ENCODE measurements at places on chromosomes 4 and X. TPM values are rescaled to one million over a fixed set of nuclear protein-coding genes. Genes with fewer than 3 reads are reported as not detected.

GRCh38 chrX:30906726-30907125 is 17.7 kb upstream of the TAB3 start:
- peak; percentile 61 for DNase-seq

Gene PAGE4
- not detected for polyA plus RNA-seq

Gene RHOXF2
- polyA plus RNA-seq = not detected

DNA sequence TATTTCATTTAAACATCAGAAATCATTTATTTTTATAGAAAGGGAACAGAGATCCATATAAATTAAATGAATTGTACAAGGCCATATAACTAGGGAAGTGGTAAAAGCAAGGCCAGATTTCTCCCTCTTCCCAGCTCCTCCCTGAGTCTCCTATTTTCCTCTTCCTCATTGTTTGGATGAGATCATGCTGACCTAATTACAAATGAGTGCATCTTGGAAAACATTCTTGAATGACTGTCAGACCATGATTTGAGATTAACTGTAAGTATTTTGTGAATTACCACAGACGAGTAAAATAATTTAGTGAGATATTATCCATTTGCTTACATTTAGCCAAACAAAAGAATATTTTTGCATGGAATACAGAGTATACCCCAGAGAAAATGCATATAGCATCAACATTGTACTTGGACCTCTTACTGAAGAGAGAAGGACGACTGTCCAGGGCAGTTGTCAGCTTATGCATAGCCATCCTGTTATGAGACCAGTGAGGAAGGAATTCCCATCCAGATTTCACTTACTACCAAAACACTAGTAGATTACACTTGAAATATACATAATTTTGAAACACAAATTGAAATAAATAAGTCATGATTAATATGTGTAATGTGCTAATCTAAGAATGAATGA is 47.3 kb downstream of the SLAIN2 start:
- peak; percentile 82 for DNase-seq

Gene STARD8
- polyA plus RNA-seq = 0.53 TPM

DNA sequence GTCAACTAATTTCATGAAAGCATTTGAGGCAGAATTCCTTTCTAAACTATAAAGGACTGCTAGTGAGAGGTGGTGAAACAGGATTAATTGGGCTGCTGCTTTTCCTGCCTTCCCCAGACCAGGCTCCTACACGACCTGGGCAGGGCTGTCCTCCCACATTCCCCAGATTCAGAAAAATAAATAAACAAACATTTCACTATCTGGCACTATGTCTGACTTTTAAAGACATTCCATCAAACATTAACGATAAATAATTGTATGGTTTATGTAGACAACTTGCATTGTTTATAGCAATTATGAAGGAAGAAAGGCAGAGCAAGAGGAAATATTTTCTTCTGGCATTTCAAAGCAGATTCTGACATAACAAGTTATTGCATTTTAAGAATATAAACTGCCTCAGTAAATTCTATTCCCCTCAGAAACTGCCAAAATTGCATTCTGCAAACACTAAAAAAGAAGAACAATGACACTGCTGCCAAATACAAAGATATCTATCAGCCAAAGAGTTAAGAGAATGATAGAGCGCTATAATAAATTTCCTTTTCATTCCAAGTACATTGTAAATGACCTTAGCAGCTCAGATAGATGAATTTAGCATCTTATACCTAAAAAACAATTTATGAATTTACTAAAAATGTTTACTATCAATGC is 214.7 kb upstream of the INTU start:
- no peak for DNase-seq

Gene PRR32
- not detected for polyA plus RNA-seq

DNA sequence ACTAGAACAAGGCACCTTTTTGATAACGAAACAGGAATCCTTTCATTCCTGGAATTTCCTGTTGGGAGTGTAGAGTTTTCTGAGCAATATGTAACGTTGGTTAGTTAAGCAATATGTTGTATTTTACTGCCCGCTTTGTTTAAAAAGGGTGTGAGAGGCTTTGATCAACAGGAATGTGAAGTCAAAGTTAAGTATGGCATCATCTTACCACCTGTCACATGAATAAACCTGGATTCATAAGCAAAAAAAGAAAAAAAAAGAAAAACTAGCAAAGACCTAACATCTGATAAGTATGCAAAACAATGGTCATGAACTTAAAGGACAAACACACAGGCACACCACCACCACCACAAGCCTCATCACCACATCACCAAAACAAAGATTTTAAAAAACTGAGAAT is 7.1 kb upstream of the CXCL5 start:
- peak; percentile 10 for DNase-seq

GRCh38 chr4:102843938-102844337 is 16.6 kb upstream of the UBE2D3 start:
- peak; percentile 34 for DNase-seq

- no peak for DNase-seq
Observed at GRCh38 chrX:8044947-8045346, 117.7 kb upstream of the PNPLA4 start.

Gene ADGRG2
- polyA plus RNA-seq = 0.10 TPM

Gene GAGE12E
- polyA plus RNA-seq = not detected
